Stimulated activated naive CD8-positive, alpha-beta T cell treated with anti-CD3 and anti-CD28 coated beads, Interleukin-15, Interleukin-2, amounts not matched to agents 100 U/mL and 50 U/mL, for 24 hours (primary cell): ENCODE measurements at places on chromosomes 1 and 21.

DNA sequence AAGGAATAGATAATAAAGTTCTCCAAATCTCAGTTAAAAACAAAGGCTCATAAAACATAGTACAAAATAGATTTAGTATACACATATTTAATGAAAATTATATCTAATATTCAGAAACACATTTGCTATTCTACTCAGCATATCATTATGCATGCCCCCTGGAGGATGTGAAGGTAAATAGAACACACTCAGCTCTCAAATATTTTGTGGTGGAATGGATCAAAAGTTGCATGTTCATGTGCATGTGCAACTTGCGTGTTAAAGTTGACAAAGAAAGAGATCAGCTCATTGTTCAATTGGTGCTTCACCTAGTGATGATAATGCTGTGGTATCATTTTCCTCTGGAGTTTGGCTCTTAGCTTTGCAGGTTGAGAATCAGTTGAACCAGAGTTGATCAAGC lies 4.9 kb upstream of the ZNF644 start:
- DNase-seq = no peak

DNA sequence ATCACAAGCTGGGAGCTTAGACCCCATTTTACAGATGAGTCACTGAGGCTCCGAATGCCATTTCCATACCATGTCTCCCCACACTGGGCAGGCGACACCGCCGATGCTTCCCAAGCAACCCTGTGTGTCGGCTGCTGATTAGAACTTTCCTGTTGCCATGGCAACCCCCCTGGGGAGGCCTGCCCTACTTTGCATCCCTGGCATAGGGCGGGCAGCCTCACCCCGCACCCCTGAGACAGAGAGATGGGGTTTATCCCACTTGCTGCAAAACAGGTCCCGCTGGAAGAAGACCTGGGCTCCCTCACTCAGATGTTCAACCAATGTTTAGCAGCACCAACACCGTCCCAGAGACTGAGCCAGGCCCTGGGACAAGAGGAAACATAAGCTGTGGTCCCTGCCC lies 81.5 kb downstream of the CAMK2N1 start:
- DNase-seq = no peak

- DNase-seq = no peak
These were observed 572.9 kb downstream of the LTN1 start for GRCh38 chr21:28419811-28420210.

DNA sequence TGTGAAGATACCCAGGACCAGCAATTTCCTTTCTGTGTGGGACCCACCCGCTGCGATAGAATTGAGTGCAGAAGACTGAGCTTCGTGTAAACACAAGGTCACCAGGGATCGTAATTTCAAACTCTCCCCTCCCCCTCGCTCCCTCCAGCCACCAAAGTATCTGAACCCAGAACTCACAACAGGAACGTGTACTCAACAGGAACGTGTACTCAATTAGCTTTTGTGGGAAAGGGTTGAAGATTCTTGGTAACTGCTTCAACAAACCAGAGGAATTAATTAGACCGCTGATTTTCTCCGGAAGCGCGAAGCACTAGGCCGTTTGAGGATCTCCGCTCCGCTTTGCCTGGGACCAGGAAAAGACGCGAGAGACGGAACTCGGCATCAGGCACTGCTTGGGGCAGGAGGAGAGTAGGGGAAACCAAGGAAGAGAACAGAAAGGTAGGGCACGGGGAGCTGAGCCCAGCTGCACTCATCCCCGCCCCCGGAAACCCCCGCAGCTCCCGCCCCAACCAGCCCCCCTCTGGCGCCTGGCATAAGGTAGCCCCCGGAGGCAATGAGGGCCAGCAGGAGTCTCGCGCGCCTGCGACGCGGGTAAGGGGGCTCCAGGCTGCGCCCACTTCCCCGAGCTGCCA lies 453 bp downstream of the DRAM2 start:
- peak; percentile 63 for DNase-seq

GRCh38 chr1:17027403-17027802 lies 15.7 kb upstream of the ATP13A2 start:
- no peak for DNase-seq

DNA sequence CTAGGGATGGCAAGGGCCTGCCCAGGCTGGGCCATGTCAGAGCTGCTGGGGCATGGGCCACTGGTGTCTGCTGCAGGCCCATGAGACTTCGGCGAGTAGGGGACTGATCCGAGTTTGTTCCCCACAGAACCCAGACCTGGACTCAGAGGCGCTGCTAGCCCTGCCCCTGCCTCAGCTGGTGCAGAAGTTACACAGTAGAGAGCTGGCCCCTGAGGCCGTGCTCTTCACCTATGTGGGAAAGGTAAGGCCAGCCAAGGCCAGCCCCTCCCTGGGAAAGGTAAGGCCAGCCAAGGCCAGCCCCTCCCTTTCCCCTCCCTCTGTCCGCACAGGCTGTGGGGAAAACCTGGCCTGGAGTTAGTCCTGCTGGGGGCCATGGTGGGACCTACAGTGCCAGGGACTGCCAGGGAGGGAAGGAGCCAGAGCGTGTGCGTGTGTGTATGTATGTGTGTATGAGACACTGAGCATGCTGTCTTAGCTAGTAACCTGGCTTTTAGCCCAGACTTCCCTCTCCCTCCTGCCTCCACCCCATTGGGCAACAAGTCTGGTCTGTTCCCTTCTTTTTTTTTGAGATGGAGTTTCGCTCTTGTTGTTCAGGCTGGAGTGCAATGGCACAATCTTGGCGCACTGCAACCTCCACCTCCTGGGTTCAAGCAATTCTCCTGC lies 8.0 kb downstream of the FAAH start:
- DNase-seq = no peak

DNA sequence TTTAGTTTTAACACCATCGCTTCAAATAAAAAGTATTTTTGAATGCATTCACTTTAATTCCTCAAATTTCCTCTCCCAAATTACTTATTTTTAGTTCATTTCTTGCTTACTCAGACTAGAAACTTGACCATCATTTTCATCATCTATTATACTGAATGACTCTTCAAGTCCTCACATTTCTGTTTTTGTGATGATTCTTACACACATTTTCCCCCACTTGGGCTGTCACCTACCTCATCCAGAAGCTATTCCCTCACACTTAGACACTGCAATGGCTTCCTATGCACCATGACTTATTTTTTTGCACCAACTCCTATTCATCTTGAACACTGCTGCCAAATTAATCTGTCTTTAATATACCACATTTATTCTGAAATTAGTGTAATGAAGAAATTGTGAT lies 239.6 kb upstream of the DUSP10 start:
- no peak for DNase-seq

- DNase-seq = peak; percentile 22
These were observed 70.6 kb upstream of the GJB5 start for GRCh38 chr1:34684266-34684665.

DNA sequence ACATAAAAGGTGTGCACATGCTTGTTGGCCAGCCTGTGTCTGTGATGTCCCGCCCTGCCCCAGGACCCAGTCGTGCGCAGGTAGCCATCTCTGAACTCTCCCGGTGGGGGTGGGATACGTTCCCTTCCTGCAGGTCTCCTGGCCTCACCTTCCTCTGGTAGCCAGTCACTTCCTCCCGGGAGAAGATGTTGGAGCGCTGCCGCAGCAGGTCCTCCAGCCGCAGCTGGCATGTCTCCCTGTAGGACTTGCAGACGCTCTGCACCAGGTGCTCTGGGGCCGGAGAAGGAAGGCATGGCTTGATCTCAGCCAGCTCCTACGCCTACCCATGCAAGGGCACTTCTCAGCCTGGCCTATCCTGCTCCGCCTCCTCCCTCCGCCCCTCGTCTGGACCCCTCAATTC lies 9.2 kb upstream of the LINGO4 start:
- no peak for DNase-seq

DNA sequence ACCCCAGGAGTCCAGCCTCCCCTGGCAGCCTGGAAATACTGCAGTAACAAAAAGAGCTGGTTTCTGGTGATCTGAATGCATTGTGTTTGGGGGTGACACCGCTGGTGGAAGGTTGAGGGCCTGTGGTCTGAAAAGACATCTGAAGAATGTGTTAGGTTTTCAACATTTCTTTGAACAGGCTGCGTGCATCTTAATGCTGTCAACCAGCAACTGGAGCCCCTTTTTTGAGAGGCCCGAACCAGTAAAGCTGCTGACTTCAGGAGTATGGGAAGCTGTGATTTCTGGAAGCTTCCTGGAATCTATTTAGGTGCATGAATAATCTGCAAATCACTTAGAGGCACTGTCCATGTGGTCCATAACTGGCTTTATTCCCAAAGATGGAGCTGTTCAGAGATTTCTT lies 17.0 kb downstream of the ATP5PO start:
- no peak for DNase-seq

GRCh38 chr1:211017075-211017718 lies 116.8 kb downstream of the KCNH1 start:
- no peak for DNase-seq
